ENCODE measurements at places on chromosomes 2 and 18.

DNA sequence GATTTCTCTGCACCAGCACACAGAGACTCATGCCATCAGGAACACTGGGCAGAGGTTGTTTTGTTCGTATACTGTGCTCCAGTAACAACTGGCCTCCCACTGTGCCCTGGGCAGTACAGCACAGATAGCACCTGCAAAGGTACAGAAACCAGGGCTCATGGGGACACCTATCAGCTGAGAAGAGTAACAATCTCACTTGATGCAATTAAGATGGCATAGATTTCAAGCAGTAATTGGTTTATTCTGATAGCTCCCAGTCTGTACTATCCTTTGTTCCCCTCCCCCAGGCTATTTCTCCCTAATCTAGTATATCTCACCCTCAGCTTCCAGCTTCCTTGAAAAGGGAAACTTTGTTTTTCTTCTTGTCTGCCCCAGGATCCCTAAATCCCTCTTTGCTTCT is 343.9 kb upstream of the MMADHC start:
- no peak for DNase-seq

DNA sequence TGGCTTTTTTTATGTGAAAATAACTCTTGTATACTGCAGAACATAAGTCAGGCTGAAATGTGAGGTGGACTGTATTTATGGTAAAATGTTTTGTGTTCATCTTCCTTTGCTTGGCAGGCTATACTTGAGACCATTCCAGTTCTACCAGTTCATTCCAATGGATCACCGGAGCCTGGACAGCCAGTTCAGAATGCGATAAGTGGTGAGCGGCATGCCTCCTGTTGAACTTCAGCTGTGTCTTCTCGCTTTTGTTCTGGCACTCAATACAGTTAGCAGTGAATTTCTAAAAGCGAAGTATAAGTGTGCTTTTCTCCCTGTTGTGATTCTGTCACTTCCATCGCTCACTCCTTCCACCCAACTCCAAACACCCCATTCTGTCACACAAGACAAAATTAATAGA is 138.5 kb downstream of the ARHGAP28 start:
- DNase-seq = no peak

DNA sequence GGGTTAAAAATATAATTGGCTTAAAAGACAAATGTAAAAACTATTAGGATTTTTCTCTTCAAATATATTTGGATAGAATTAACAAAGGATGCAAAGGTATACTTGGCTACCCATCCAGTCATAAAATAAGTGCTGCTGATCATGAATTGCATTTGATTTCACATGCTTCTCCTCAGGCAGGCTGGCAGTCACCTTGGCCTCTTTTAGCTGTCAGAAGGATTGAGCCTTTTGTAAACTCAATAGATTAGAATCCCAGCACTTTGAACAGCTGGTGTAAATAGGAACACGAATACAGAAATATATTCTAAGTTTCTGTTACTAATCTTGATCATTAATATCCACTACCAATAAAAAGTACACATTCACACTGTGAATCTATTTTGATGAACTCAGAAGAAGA is 169.4 kb upstream of the UNC80 start:
- no peak for DNase-seq

DNA sequence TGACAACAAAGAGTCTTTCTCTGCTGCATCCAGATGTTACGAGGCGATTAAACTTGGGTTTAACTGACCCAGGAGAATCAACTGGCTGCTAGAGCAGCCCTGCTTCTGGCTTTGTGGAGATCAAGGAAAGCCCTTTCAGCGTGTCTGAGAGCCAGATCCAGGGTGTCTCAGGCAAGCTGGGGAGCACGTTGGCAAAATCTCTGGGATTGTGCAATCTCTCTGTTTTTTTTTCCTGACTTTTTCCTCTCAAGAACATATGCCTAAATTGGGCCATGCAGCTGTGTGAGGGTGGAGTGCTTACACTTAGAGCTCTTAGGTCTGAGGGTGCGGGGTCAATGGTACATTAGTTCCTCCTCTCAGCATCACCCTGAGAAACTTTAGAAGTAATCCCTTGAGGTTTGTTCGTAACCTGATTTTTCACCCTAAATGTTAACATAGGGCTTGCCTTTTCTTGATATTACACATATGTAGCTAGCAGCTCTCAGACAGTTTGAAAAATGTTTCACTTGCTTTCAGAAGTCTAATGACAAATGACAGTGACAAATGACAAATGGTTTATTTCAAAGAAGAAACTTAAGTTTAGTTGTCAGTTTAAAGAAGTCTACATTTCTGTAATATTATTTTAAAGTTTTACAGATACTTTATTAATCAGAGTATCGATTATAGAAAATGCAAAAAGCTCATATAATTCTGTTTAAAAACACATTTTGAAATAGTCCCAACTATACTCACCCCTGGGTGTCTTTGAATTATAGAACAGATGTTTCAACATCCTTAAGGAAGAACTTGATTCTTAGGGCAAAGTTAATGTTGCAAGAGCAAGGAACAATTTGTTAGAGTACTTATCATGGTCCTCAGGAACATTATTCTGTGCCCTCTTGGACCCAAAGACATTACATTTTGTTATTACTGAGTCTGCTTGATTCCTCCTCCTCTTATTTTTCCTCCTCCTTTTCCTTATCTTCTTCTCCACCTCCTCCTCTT is 38.4 kb upstream of the ZSWIM2 start:
- peak; percentile 90 for DNase-seq

DNA sequence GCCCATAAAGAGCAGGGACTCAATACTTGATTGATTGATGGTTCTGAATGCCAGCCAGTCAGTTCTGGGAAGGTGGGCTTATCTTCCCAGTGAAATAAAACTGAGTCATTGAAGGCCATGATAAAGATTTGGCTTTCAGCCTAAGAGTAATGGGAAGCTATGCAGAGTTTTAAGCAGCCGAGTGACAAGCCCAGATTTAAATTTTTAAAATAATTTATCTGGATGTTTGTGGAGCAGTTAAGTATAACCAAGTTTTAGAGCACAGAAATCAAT is 122.8 kb downstream of the RAPGEF4 start:
- no peak for DNase-seq

- peak; percentile 71 for DNase-seq
These were observed 116.1 kb downstream of the SPTBN1 start for GRCh38 chr2:54572262-54572635.

- no peak for DNase-seq
These were observed 14.8 kb upstream of the ARL5A start for GRCh38 chr2:151842830-151843690.

- DNase-seq = peak; percentile 87
These were observed 131.4 kb downstream of the CDH20 start for GRCh38 chr18:61464551-61465142.

DNA sequence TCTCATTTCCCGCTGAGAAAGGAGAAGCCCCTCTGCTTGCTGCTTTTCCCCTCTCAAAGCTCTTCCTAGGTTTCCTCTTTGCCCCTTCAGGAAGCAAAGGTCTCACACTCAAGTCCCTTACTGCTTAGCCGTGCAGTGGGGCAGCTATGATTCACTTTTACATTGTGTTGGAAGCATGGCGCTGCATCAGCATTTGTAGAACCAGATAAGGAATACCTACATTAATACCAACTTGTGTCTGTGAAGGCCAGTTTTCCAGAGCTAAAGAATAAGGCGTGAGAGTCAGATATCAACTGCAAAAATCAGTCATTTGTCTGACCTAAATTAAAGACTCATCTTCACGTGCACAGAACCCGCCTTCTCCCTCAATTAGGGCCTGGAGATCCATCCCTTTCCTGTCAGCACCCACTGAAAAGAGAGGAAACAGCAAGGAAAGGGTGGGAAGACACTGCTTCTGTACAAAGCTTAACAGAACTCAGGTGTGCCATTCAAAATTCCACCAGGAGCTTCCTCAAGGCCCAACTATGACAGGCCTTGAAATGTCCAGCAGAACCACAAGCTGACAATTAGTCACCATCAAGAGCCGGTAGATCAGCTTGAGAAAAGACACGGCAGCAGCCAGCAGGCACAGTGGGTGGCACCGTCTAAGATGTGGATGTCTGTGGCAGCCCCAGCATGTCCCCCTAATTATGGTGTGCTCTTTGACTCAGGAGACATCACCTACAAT is 16.1 kb upstream of the XDH start:
- no peak for DNase-seq

DNA sequence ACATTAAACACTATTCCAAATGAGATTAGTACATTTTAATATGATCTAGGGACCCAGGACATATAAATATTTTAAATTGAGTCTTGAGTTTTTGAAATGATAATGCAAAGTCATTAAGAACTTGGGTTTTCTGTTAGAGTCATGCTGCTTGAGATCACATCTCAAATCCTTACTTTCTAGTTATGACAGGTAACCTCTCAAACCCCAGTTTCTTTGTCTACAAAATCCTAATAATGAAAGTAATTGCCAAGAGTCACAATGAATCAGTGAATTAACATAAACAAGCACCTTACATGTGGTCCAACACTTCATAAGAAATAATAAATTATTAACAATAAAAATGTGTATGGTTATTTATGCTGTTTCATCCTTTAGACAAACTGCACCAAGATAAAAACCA is 607.6 kb downstream of the LRP1B start:
- DNase-seq = no peak

- DNase-seq = no peak
These were observed 16.1 kb upstream of the STRN start for GRCh38 chr2:36982467-36982866.

- no peak for DNase-seq
These were observed 68.9 kb downstream of the ZNF521 start for GRCh38 chr18:25282896-25283703.
